ENCODE measurements at places on chromosomes 5 and 9.

GRCh38 chr9:76135902-76136301 lies 245.4 kb downstream of the PCSK5 start:
- no peak for DNase-seq

GRCh38 chr9:38771593-38771992 lies 51.7 kb upstream of the FAM240B start:
- no peak for DNase-seq

- no peak for DNase-seq
These were observed at the start of gene HMMR for GRCh38 chr5:163460562-163461171. TSS of gene HMMR (plus strand) at chr5:163460632. CDS start at chr5:163460693, 61 bp downstream.

DNA sequence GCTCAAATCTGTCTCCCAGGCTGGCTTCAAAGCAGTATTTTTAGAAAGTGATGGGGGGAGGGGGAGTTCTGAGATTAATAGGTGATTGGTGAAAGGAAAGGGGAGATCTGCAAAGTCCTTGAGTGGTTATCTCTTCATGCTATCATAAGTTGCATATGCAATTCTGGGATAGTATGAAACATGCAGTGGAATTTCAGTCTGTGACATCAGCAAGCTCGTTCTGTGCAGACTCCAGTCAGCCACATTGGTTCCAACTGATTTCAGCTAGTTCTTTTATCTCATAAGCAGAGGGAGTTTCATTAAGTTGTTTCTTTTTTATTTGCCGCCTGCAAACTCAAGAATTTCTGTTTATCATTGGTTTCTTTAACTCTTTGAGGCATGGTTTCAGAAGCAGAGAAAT lies 180.5 kb upstream of the SH3GL2 start:
- no peak for DNase-seq

GRCh38 chr5:136031711-136032110 lies 2.9 kb downstream of the TGFBI start:
- no peak for DNase-seq

- no peak for DNase-seq
These were observed 188.1 kb downstream of the TRPM3 start for GRCh38 chr9:70933321-70933720.

DNA sequence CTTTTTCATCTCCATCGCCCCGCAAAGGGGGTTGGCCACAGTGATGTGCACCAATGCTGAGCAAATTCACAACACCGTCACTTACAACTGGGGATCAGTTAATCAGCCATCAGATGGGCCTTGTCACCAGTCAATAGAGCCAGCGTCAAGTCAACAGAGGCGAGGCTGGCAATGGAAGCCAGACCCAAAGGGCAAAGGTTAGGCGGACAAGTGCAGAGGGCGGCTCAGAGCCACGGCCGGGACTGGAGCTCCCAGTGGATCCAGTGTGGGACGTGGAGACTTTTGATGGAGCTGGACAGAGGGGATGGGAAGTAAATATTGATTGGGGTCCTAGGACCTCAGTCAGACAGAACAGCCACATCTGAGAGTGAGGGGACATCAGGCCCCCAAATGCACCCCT lies 45.7 kb downstream of the DUSP1 start:
- DNase-seq = no peak

GRCh38 chr9:88690628-88691027 lies 155.7 kb downstream of the NXNL2 start:
- no peak for DNase-seq

GRCh38 chr9:131676431-131676972 lies 63.4 kb downstream of the RAPGEF1 start:
- no peak for DNase-seq

DNA sequence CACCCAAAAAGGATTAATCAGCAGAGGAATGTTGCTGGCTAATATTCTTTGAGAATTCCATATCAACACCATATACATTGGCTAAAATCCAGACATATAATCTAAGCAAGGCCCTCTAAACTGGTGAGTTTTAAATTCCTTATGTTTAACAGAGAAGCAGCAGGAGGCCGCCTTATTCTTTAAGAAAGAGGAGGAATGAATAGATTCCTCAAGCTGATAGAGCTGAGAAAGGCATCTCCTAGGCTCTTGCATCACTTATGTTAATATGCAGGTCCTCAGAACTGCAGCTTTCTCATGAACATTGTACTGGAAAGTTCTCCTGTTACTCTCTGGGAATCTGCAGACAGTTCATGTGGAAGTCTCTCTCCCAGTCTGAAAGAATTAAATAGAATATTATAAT lies 20.1 kb upstream of the SMARCA2 start:
- DNase-seq = no peak

- DNase-seq = no peak
These were observed 60.4 kb downstream of the SGCD start for GRCh38 chr5:156387391-156387790.

GRCh38 chr5:128441941-128442350 lies 96.1 kb downstream of the FBN2 start:
- DNase-seq = no peak

DNA sequence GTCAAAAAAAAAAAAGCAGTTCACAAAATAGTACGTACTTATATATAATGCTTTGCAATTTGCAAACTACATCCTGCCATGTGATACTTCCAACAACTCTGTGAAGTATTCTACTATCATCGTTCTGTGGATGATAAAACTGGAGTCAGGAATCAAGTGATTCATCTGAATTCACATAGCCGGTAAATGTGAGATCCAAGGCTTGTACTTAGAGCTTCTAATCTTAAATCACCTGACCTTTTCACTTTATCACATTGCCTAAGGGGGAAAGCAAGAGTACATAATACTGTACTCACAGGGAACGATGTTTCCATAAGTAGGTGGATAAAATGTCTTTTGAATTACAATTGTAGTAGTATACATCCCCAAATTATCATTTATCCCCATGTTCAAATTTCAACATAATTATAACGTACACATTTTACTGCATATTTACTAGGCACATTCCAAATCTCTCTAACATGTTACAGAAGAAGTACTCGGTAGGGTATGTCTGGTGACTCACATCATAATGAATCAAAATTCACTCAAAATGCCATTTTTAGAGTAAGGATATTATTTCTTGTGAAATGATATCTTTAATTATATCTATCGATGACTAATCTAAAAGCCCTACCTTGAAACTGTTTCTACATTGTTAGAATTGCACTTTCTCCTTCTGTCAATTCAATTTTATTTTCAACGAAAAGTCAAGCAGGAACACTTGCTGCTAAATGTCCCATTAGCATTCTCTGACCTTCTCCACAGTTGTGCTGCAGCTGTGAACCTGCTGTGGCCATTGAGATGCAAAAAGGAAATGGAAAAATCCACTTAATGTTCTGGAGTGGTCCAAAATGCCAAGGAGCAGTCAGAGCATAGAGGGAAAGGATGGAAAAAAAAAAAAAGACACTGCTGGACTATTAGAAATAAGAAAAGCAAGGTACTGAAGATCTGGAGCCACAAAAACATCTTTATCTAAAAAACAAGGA lies 78.9 kb downstream of the OR2K2 start:
- no peak for DNase-seq

DNA sequence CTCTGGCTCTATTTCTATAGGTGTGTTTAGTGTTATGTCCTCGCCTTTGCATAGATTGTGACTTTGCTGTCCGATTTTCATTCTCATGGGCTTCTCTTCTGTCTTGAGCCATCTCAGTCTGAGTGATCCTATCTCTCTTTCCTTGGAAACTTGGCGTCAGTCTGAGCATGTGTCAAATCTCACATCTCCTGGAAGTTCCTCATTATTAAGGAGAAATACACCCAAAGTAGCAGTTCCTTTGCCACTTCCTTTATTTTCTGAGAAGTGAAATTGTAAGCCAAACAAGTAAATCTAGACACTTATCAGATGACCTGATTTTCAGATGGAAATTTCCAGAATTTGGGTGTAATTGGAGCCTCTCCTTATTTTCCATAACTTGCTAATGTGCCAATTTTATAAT lies 126.9 kb upstream of the ANKH start:
- no peak for DNase-seq

DNA sequence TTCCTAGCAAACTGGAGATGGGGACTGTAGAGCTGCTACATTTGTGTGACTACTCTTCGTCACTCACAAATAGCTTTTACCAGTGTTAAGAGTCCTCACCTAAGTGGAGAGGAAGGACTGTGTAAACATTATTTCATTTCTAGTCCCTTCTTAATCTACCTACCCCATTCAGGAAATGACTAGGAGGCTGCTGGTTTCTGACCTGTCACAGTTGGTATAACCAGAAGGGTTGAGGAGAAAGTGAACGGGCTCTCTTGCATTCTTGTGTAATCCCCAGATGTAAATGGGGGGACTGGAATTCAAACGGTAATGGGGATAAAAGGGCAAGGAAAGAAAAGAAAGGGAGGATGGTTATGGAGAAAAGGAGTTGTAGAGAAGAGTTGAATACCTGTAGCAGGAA lies 35.4 kb upstream of the BNIP1 start:
- no peak for DNase-seq

- no peak for DNase-seq
These were observed 710.0 kb upstream of the GRAMD2B start for GRCh38 chr5:125713109-125713805.
